Heart right ventricle (tissue), 16 donors: ENCODE measurements at places on chromosomes 7 and 10. TPM values are rescaled to one million over a fixed set of nuclear protein-coding genes. Genes with fewer than 3 reads are reported as not detected.

Gene ATXN7L1
- 7.2 TPM for total RNA-seq

Gene NCF1
- total RNA-seq = 1.6 TPM

Gene CYP3A7
- total RNA-seq = not detected

DNA sequence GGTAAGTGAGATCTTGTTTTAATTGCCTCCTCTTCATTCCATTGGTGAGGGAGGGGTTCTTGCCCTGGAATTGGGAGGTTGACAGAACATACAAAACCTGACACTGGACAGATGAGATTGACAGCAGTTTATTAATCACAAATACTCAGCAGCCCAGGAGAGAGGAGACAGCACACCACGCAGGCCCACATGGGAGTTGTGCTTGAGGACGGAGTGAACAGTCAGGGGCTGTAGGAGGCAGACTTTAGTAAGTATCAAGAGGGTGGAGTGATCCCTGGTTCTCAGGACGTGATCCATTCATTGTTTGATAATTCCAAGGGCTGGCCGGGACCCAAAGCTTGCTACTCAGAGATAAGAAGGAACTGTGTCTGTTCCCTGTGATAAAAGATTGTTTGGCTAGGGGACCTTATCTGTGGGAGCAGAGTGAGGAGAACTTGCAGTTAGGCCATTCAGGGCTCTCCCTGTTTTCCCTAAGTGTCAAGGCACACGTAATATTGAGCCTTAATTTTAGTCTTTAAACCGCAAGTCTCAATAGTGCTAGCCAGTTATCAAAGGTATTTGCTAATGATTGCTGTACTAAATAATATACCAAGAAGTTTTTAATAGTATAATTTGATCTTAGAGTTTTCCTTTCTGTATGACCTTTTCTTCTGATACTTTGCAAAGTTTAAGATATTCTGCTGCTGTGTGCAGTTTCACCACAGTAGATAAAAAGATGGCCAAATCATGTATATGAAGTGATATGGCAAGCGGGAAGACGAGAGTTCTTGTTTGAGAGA lies 14.5 kb downstream of the CAPZA2 start:
- H3K27ac ChIP-seq = peak overlapping the region; percentile 71
- H3K4me1 ChIP-seq = peaks cover 96% of the 10 kb centered on the region
- H3K36me3 ChIP-seq = peaks cover 16% of the 10 kb centered on the region
- DNase-seq = peak; percentile 61
- H3K27me3 ChIP-seq = no peaks in the 10 kb centered on the region
- peak overlapping the region; percentile 3 for H3K4me3 ChIP-seq

- H3K4me3 ChIP-seq = no peak overlapping the region
- H3K4me1 ChIP-seq = peaks cover 53% of the 10 kb centered on the region
- peak; percentile 54 for DNase-seq
- H3K36me3 ChIP-seq = no peaks in the 10 kb centered on the region
These were observed 28.2 kb downstream of the IL15RA start for GRCh38 chr10:5949009-5949759.
